Femur (tissue), 1 donor: ENCODE measurements at places on chromosomes 13 and 19.

DNA sequence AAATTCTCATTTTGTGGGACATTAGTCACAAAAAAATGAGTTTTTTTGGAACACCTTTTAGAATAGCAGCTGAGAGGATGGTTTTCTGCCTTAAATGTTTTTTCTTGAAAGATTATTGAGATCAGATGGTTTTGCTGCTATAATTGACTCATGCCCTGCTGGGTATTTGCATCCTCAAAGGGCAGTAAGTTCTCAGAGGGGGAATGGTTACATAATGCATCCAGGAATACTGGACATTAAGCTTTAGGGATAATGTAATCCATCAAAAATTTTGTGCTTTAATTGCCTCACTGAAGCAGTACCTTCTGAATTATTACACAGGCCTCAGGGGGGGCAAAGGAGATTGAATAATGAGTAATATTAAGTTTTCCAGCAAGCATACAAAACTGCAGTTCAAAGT, 866.3 kb upstream of the SPRY2 start:
- no peak for DNase-seq

DNA sequence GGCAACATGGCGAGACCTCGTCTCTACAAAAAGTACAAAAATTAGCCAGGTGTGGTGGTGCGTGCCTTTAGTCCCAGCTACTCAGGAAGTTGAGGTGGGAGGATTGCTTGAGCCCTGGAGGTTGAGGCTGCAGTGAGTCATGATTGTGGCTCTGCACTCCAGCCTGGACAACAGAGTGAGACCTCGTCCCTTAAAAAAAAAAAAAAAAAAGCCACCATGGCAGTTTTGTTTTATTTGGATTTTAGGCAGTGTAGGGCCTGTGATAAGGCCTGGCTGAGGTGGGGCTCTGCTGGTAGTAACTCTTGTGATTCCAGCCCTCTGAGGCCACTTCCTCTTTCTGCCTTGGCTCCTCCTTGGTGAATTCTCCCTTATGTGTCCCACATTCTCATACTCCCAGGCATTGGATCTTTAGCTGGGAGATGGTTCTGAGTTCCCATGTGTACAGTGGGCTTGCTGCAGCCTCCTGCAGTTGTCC, 39.2 kb downstream of the GATAD2A start:
- DNase-seq = no peak

GRCh38 chr13:72126424-72126823, 259.4 kb upstream of the DACH1 start:
- DNase-seq = no peak

GRCh38 chr19:55333870-55334269, 5.8 kb upstream of the KMT5C start:
- no peak for DNase-seq

GRCh38 chr13:75945841-75946482, 309.8 kb downstream of the LMO7 start:
- no peak for DNase-seq

DNA sequence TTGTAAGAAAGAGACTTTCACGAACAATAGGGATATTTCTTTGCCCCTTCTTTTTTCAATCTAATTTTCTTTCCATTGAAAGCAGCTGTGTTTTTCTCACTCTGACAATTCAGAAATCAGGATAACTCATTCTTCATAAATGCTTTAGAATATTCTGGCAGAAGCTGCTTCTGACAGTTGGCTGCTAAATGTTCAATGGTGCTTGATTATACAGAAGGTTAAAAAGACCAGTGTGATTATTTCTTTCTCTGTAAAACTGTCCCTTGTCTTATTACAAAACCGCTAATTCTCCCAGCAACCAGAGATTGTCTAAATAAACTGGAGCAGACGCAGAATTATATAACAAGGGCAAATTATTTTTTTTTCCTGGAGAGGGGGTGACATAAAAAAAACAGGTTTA, 394.4 kb downstream of the SPRY2 start:
- DNase-seq = no peak

- no peak for DNase-seq
These were observed 95.2 kb upstream of the CLDN10 start for GRCh38 chr13:95457294-95457693.
